ENCODE measurements at places on chromosomes 2 and 18.

DNA sequence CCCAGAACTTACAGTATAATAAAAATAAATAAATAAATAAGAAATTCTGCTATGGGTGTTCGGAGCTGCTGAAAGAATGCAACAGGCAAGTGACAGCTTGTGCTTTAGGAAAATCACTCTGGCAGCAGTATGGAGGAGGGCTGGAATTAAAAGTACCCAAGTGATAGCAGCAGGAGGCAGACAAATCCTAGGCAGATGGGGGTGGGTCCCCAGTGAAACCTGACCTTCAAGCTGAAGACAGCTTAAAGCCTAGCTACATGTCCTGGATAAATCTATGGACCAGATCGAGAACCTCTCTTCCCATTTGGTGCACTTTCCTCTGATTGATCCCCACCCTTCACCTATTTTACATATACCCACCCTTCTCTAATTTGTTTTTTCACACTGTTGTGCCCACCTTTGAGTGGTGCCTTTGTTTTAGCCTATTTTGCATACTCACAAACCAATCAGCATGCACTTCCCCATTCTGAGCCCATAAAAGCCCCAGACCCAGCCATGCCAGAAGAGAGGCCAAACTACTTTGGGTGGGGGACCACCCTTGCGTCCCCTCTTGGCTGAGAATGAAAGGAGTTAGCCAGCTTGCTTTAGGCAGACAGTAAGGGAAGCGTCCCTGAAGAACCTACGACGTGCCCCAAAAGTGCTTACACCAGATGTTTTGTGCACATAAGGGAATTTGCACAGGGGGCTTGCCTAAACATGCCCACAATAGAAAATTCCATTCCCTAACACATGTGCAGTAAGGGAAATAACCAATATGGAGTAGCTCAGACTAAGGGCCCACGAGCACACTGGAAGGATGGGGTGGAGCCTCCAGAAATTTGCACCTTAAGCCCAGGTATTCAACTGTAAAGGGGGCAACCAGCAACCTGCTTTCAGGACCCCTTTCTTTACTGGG is 3.0 kb downstream of the METTL8 start:
- no peak for DNase-seq

- no peak for DNase-seq
These were observed 267.9 kb downstream of the FBXO15 start for GRCh38 chr18:73879766-73880165.

DNA sequence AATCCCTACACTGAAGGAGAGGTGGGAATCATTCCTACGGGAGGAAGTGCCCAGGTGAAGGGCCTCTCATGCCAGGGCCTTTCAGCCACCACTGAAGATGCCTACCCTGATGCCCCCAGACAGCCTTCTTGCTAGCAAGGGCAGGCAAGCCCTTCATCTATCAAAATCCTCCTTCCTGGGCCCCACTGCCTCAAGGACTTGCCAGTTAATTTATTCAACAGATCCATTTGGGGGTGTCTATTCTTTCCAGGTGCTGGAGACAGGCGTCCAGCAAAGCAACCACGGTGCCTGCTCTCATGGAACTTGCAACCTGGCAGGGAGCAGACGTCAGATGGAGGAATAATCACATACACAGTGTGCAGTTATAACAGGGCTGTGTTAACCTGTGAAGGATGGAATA is 95.5 kb downstream of the GYPC start:
- no peak for DNase-seq

DNA sequence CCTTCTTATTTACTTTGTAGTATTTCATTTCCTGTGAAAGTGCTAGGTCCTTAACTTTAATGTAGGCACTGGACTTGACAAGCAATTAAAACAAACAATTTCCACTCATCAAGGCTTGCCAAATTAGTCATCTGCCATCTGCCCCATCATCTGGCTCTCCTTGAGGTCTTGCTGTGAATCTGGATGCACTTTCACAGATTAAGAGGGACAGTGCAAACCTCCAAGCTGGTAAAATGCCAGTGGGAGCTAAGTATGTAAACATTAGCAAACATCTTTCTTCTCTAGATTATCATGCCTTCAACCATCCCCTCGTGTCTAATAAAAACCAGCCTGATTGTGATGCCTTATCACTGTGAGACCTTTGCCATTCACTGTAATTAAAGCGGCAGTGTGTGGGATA is 402.9 kb downstream of the ERBB4 start:
- DNase-seq, result no peak

GRCh38 chr2:12504443-12504842 is 212.3 kb upstream of the TRIB2 start:
- DNase-seq, result peak; percentile 84

DNA sequence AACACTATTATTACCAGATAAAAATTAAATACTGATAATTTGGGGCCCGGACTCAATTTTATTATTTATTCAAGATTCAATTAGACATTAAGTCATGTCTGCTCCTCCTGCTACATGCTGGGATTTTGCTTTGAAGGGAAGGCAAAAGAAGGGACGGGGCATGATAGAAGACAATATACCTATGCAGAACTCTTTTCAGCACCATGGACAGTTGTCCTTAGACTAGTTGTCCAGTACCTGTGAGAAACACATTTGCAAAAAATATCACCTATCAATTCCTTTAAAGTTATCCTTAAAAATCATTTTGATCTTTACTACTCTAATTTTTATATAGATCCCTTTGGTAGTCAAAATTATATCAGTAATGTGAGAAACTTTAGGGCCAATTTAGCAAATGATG is 100.2 kb upstream of the SULT1C3 start:
- peak; percentile 1 for DNase-seq

GRCh38 chr2:25479761-25480160 is 138.0 kb upstream of the DNMT3A start:
- DNase-seq, result no peak

GRCh38 chr2:230043461-230043860 is 25.3 kb downstream of the SLC16A14 start:
- DNase-seq, result no peak

DNA sequence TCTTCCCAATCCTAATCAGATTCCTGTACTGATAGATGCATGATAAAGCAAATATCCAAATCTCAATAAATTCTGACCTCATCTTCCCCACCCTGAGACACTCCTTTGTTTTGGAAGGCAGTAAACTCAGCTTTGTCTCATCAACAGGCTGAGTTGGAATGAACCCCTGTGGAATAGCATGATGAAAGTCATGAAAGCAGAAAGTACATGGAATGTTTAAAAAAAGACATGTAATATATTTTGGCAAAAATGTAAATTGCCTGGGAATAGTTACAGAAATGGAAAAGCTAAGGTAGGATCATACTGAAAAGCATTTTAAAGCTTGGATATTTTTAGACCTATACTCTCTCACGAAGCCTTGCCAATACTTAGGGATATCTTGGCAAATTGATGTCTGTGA is 468.7 kb upstream of the CDH7 start:
- no peak for DNase-seq

GRCh38 chr2:118865106-118865505 is 17.7 kb upstream of the EN1 start:
- DNase-seq, result peak; percentile 51

DNA sequence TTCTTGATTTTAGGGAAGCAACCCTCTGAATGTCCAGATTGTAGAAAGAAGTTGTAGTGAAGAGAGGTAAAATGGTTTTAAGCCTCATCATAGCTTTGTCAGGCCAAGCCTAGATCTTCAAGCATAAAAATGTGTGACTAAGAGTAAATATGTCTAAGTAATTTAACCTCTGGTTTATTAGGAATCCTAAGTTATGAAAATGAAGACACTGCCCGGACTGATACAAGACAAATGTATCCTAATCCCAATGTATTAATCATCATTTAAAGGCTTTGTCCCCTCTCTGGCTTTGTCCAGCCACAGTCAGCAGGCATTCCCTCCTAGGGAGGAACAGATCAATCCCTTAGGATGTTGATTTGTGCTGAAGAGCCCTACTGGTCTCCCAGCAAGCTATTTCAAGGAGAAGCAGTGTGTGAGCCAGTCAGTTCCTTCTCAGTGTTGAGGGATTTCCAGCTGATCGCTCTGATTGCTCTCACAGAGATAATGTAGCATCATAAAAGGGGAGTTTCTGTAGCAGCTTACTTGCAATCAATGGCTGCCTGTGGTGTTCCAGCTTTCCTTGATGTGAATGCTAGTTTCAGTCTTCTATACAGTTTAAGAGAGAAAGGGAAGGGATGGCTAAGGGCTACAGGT is 796.1 kb downstream of the EPHA4 start:
- no peak for DNase-seq

GRCh38 chr2:20571231-20571630 is 79.7 kb downstream of the HS1BP3 start:
- no peak for DNase-seq

DNA sequence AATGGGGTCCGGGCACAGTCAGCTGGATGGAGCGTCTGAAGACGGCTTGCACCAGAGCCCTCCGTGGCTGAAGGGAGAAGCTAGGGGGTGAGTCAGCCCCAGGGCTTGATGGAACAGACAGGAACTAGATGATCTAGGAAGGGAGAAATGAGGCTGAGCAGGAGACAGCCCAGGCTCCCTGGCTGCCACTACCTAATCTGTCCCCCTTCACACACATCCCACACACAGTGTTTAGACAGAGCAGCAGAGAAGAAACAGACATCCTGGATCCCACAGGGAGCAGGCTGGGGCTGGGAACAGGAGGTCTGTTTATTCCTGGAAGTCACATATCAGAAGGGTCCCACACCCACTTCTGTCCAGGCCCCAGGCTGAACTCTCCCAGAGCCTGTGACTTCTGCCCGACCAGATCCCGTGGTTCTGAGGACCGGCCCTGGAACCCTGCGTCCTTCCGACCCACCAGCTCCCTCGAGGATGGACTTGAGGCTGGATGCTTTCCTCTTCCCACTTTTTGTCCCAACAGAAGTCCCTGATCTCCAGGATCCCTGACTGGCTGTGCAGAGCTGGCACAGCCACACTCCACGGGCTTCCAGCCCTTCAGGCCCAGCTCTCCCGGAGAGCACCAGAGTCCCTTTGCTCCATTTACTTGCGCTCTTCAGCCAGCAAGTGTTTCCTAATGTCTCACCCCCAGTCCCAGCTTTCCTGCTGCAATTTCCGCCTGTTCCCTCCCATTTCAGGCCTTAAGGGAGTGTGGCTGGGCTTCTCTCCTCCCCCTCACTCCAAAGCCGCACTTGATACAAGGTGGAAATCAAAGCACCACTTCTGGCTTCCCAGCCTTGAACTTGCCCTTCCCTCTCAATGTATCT is 1.5 kb upstream of the GPBAR1 start:
- no peak for DNase-seq

GRCh38 chr2:225466891-225467604 is 67.5 kb downstream of the NYAP2 start:
- no peak for DNase-seq

- no peak for DNase-seq
These were observed 268.3 kb downstream of the FBXO15 start for GRCh38 chr18:73879328-73879727.

DNA sequence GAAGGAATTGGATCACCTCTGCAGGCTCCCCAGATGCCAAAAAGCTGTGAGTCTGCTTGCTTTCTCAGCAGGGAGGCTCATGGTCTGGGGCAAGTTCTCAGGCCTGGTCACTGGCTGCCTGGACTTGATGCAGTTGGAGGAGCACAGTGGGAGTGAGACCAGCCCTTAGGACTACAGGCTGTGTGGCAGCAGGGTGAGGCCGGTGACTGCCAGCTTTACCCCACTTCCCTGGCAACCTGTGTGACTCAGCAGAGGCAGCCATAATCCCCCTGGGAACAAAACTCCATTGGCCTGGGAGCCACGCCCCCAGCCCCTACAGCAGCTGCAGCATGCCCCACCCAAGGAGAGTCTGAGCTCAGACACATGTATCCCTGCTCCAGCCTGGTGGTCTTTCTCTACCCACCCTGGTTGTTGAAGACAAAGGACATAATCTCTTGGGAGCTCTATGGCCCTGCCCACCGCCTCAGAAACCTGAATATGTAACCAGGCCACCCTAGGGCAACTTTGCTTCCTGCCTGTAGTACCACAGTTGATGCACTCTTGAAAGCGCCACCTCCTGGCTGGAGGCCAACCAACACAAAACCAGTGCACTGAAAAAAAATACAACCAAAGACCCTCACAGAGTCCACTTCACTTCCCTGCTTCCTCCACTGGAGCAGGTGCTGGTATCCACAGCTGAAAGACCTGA is 106.8 kb upstream of the SPATS2L start:
- DNase-seq, result peak; percentile 2

DNA sequence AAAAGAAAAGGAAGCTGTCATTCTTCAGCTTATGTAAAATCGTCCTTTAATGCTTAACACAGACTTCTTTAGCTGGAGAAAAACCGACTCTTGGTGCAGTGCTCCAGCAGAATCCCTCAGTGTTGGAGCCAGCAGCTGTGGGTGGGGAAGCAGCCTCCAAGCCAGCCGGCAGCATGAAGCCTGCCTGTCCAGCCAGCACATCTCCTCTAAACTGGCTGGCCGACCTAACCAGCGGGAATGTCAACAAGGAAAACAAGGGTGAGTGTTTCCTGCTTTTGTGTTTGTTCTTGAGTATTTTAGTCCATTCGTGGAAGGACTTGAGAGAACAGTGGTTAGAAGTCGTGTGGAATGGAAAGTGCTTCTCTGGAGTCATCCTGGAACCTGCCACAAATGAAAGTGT is 38.9 kb downstream of the KDM3A start:
- no peak for DNase-seq

GRCh38 chr2:217307023-217307422 is 447.2 kb upstream of the TNP1 start:
- no peak for DNase-seq

- no peak for DNase-seq
These were observed 29.9 kb downstream of the LOXHD1 start for GRCh38 chr18:46627136-46627535.

DNA sequence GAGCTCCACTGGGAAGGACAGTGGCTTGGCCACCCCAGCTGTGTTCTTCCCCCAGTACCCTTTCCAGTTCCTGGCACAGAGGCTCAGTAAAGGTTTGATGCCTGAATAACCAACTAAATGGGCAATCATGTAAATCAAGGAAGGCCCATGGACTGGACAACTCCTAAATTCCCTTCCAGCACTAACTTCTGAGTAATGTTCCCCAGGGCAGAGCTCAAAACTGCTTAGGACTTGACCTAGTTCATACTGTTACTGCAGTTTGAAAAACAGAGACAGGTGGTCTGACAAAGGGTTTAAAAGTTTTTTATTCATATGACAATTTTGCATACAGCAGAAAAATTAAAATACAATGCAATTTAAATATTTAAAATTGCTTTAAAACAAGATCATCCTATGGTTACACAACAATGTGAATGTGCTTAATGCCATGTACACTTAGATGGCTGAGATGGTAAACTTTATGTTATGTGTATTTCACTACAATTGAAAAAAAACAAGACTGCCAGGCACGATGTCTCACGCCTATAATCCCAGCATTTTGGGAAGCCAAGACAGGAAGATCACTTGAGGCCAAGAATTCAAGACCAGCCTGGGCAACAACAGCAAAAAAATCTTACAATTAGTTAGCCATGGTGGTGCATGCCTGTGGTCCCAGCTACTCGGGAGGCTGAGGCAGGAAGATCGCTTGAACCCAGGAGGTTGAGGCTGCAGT is 26.2 kb downstream of the PCBP1 start:
- DNase-seq, result no peak

Measured in activated CD4-positive, alpha-beta T cell treated with anti-CD3 and anti-CD28 coated beads, Interleukin-2, Interleukin-6, amounts not matched to agents 100 ng/mL and 50 ng/mL, durations not matched to agents 16 hours and 8 hours (primary cell).